ENCODE measurements at places on chromosomes 1 and 21.

DNA sequence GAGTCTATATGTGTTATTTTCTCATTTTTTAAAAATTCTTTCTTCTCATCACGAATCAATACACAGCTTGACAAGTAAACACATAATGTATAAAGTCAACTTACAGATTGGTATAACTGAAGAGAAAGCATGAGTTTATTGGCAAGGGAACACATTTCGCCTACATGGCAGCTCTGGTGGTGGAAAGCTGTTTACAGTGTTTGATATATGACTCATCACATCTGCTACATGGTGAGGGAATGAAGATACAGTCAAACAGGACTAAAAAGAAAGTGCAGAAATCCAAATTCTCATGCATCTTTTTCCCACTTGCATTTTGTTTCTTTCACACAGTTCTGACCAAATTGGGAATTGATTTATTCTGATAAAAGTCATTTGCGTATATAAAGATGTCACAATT lies 122.2 kb upstream of the ADGRL4 start:
- DNase-seq, result no peak

DNA sequence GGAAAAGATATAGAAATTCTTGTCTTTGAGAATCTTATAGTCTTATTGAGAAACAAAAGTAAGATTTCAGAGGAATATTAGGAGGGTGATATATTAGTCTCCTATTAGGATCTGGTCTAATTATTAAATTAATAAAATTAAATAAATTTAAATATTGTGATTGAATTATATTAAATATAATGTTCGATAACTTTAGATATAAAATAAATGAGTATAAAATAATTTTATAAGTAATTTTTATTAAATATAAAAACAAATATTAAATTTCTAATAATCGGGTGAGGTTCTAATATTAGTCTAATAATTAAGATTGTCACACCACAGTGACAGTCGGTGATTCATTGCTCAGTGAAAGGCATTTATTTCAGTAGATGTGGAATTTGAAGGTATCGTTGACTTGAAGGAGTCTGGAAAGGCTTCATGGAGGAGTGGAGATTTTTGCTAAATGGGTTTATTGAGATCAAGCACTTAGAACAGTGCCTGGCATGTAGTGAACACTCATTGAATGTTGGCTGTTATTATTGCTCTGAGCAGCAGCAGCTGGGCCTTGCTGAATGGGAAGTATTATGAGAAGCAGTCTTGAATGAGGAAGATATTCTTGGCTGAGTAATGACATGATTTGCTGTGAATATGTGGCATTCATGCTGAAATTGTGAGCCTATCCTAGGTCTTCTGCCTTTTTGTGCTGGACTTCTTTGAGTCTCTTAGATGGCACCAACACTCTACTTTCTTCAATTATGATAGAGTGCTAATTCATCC lies 74.6 kb downstream of the USP25 start:
- DNase-seq, result no peak

DNA sequence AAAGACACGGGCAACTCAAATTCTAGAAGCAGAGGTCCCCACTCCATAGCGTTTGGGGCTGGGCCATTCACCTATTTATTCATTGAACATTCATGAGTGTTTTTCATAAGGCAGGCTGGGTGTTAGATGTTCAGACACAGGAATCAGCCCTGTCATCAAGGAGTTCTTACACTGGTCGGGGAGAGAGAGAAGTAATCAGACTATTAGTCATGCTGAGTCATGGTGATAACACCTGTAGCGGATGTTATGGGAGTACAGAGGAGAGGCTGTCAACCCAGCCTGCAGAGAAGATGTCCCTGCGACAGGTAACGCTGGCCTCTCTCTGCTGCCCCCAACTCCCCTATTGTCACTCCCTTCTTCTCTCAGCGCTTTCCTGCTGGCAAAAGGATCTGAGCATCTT lies 17.2 kb downstream of the LY9 start:
- no peak for DNase-seq

DNA sequence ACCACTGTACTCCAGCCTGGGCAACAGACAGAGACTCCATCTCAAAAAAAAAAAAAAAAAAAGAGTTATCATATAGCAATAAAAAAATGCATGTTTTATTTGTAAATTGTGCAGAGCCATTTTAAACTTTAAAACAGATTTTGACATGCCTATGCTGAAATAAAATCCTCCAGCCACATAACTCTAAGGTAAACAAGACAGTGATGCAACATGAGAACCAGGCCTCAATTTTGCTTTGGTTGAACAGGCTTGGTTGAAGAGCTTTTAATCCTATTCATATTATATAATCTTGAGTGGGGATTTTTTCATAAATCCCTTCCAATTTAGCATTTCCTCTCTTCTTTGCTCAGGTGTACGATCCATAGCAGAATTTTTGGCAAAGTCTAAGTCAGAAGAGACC lies 26.1 kb downstream of the ARMH1 start:
- DNase-seq, result no peak

DNA sequence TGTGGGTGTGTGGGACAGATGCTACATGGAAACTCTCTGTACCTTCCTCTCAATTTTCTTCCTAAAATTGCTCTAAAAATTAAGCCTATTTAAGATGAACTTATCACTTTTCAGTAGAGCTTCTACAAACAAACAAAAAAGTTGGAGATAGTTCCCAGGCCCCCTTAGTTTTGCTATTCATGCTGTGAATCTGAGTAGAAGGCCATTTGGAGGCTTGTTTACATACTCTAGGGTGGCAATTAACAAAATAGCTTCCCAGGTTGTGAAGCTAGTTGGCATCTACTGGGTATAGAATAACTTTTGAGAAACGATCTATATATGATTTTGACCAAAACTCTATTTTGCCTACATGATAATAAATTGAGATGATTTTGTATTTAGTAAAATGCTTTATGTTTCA lies 541.4 kb upstream of the B3GALT2 start:
- DNase-seq, result no peak
